ENCODE measurements at places on chromosomes 16 and 17.

DNA sequence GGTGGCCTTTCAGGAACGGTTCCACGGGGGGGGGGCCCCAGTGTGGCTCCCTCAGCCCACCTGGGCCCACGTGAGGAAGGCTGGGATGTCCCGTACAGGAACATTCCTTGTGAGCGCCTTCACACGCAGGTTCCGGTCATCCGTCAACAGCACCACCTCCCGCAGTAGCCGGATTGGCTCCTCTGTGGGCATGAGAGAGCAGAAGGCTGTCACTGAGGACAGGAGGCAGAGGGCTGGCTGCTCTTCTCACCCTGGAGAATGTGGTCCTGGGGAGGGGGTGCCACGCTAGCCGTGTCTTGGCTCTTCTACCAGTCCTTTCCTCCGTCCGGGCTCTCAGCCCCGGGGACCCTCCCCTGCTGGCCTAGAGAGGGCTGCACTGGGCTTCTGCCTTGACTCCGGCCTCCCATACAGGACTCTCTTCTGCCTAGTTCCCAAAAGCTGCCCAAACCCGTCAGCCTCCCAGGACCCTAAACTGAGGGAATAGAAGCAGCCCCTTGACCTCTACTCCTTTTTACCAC lies 6.6 kb downstream of the HIC1 start:
- DNase-seq = no peak

DNA sequence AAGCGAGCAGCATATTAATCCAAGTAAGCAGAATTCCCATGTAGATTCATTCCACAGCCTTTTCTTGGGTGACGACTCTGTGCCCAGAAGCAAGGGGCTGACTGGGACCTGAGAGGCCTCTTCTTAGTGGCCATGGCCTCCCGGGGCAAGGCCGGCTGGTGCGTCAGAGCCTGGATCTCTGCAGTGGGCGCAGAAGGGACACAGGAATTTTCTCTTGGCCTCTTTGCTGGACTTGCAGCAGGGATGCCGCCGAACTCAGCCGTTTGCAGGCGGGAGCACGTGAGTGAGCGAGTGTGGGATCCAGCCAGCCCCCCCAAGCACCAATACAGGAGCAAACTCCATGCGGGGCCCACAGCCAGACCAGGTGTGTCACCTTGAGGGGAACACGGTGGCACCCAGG lies 151.8 kb downstream of the RPTOR start:
- no peak for DNase-seq

GRCh38 chr17:48219617-48220016 lies 112.1 kb downstream of the SNX11 start:
- peak; percentile 39 for DNase-seq

GRCh38 chr17:1690544-1691221 lies 6.0 kb upstream of the PRPF8 start:
- no peak for DNase-seq

GRCh38 chr17:76553178-76553908 lies 13.5 kb downstream of the PRCD start:
- peak; percentile 66 for DNase-seq

DNA sequence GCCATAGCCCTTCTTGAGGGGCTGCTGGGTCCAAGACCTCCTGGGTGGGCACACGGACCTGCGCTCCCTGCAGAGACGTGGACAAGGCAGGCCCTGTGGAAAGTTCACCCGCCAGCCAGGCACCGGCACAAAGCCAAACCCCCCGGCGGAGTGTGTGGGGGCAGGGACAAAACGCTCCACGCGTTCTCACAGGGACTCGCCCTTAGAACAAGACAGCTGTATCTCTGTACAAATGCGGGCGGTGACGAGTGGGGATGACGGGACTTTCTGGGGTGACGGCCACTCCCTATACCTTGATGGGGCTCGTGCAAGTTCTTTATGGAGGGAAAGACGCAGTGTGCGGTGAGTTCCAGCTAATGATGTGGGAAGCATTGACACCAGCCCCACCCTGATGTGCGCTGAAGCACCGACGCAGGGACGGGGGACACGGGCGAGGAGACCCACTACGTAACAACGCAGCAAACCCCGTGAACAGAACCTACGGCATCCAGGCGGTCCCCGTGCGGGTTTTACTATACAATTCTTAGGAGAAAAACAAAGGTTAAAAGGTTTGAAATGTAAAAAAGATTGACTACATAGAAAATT lies 49.4 kb downstream of the LMF1 start:
- DNase-seq = no peak

GRCh38 chr16:19884611-19885450 lies at the start of gene GPRC5B:
Gene GPRC5B (minus strand): TSS chr16:19884848. CDS start chr16:19872845, 12,003 bp downstream.
- DNase-seq = peak; percentile 53

DNA sequence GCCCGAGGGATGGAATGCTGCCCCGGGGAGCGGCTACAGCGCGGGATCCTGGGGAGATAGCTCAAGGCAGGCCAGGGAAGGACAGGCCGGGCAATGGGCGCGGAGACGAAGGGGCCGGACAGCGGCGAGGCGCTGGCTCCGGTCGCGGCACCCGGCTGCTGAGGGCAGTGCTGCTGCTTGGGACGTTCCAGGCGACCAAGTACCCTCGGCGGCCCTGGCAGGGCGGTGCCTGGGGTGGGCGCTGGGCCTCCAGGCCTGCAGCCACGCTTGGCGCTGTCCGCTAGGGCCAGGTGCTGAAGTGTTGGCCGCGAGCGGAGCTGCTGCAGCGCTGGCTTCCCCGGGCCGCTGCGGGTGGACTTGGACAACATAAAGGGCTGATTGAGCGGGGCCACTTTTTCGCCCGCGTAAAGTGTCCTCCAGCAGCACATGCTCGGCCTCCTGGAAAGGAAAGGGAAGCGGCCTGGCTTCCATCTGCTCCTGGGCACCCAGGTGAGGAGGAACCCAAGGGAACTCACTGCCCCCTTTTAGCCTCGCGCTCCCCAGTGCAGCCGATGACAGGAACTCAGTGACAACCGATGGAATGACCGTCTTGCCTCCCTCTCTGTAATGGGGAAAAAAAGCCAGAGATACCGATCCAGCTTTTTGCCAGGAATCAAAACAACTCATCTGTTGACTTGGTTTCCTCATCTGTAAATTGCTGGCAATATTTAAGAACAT lies 23.7 kb downstream of the CLEC3A start:
- DNase-seq = peak; percentile 79

DNA sequence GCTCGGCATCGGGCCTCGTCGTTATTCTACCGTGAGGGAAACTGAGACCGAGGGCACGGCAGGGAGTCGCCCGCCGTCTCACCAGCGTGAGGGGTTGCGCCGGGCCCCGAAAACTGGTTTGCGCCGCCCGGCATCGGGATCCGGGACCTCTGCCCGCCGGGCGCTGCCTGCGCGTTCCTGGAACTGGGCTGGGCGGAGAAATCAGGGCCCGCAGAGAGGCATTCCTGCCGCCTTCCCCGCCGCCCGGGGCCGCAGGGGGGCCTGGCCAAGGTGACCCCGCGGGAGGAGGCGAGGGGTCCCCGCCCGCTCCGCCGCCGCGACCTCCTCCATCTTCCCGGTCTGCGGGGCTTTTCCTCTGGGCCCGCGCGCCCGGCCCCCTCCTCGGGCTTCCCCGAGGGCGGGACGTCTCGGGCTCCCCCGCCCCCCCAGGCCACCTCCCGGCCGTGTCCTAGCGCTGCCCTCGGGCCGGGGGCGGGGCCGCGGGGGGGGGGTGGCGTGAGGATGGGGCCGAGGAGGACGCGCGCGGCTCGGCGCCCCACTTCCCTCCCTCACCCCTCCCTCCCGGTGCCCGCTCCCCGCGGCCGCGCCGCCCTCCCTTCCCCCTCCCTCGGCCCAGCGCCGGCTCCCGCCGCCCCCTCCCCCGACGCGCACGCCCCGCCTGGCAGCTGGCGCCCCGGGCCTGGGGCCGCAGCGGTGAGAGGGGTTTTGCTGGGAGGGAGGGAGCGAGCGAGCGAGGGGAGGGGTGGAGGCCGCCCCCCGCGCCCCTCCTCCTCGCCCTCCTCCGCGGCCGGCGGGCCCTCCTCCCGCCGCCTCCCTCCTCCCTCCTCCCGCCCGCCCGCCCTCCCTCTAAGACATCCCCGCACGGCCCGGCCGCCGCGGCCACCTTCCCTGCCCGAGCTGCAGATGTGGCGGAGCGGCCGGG lies at the start of gene GLIS2:
Gene GLIS2 (plus strand): TSS at position 882 of the 922 bp plus-strand sequence. CDS start 16,214 bp downstream, outside the sequence.
- peak; percentile 54 for DNase-seq

DNA sequence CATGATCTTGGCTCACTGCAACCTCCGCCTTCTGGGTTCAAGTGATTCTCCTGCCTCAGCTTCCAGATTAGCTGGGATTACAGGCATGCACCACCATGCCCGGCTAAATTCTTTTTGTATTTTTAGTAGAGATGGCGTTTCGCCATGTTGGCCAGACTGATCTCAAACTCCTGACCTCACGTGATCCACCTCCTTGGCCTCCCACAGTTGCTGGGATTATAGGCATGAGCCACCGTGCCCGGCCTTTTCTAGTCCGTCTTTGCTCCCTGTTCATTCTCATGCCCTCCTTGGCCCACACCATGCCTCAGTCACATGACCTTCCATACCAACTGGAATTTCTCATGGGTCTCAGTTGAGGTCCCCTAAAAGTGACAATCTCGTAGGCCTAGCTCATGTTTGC lies 86.9 kb downstream of the SNX29 start:
- DNase-seq = no peak

- no peak for DNase-seq
These were observed 22.1 kb upstream of the HNF1B start for GRCh38 chr17:37766971-37767370.

GRCh38 chr17:34826332-34826731 lies 134.9 kb downstream of the CCT6B start:
- DNase-seq = no peak

DNA sequence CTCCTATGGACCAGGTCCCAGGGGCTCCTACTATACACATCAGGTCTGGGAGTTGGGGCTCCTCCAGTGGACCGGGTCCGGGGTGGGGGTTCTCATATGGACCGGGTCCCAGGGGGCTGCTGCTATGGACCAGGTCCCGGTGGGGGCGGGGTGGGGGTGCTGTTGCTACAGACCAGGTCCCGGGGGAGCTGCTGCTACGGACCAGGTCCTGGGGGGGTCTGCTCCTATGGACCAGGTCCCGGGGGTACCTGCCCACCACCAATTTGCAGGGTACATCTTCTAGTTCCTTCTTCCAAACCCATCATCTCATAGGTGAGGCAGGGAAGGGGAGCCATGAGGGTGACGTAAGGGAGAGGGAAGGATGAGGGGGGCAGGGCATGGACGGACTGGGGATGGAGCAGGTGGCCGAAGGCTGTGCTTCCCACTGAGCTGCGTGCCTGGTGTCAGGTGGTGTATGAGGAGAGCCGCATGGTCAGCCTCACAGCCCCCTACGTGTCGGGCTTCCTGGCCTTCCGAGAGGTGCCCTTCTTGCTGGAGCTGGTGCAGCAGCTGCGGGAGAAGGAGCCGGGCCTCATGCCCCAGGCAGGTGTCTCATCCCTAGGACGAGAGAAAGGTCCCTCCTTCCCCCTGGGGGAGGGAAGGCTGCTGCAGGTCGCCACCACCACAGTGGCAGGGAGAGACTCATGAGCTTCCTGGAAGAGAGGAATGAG lies 6.6 kb downstream of the ENDOV start:
- DNase-seq = no peak

- DNase-seq = no peak
These were observed 48.4 kb downstream of the NOG start for GRCh38 chr17:56641894-56642293.

GRCh38 chr17:3799181-3799945 lies 1.6 kb downstream of the ITGAE start:
- peak; percentile 27 for DNase-seq

GRCh38 chr16:65666132-65666941 lies 544.5 kb upstream of the CDH11 start:
- DNase-seq = no peak

- no peak for DNase-seq
These were observed 4.1 kb downstream of the USP31 start for GRCh38 chr16:23145186-23145585.

- DNase-seq = no peak
These were observed 22.5 kb upstream of the SLC35B1 start for GRCh38 chr17:49730078-49730784.

DNA sequence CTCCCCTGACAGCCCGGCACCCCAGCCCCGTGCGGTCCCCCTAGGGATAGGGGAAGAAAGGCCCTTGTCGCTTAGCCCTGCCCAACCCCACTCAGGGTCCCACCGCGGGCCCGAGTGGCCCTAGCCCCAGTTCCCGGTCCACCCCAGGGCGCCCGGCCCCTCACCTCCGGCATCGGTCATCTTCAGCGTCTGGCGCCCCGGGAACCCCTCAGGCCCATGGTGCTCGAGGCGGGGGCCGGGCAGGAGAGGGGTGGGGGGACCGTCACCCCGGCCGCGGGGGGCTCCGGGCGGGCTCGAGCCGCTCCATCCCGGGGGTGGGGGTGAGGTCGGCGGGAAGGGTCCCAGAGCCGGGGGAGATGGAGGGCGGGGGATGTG lies 620 bp downstream of the SAMD14 start:
- no peak for DNase-seq

GRCh38 chr16:79836144-79836543 lies 235.6 kb upstream of the MAF start:
- DNase-seq = no peak

- DNase-seq = no peak
These were observed 90.8 kb upstream of the PMFBP1 start for GRCh38 chr16:72262711-72263110.

GRCh38 chr16:630815-631405 lies at the start of gene WFIKKN1:
Gene WFIKKN1 (plus strand): TSS chr16:630985. CDS start chr16:631254, 269 bp downstream.
- DNase-seq = peak; percentile 30

DNA sequence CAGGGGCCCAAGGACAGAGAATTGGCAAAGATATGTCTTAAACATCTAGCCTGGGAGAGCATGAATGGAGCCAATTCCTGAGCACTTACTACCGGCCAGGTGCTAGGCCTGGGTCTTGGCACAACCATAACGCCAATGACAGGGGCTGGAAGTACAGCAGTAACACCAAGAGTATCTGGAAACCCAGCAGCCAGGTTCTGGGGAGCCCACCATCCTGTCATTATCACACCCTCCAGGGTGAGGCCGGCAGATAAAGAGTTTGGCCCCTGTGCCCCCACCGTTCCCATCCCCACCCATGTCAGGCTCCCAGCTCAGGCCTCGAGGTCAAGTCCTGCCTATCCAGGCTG lies 508 bp upstream of the TMC8 start:
- no peak for DNase-seq

DNA sequence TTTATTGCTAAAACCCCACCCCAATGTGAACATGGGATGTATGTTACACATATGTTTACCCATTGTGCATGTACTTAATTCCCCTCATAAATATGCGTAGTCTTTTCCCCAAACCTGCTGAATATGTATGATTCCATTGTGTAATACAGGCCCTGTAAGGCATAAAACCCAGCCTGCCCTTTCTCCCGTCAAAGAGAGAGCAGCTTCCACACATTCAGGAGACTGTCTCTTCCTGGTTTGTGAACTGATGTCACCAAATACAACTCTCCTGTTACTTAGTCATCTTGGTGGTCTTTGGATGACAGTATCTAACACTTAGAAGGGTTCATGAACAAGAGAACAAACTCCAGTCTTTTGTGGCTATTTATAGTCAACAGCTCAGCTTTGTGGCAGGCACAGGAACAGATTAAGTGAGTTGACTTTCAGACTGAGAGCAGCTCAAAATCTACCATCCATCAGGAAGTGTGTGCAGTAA lies 24.7 kb upstream of the TMC7 start:
- DNase-seq = peak; percentile 9

Measured in common myeloid progenitor, CD34-positive (primary cell).